ENCODE measurements at places on chromosomes 6 and 20.

GRCh38 chr20:1792274-1792673, 102.9 kb upstream of the SIRPA start:
- H3K27me3 ChIP-seq, result peaks cover 27% of the 10 kb centered on the region
- no peak overlapping the region for H3K27ac ChIP-seq
- DNase-seq, result no peak
- no peak overlapping the region for H3K4me3 ChIP-seq

GRCh38 chr20:46872328-46873211, 22.1 kb upstream of the EYA2 start:
- H3K27me3 ChIP-seq, result peaks cover 16% of the 10 kb centered on the region
- no peaks in the 10 kb centered on the region for H3K36me3 ChIP-seq
- DNase-seq, result no peak
- H3K4me3 ChIP-seq, result no peak overlapping the region

DNA sequence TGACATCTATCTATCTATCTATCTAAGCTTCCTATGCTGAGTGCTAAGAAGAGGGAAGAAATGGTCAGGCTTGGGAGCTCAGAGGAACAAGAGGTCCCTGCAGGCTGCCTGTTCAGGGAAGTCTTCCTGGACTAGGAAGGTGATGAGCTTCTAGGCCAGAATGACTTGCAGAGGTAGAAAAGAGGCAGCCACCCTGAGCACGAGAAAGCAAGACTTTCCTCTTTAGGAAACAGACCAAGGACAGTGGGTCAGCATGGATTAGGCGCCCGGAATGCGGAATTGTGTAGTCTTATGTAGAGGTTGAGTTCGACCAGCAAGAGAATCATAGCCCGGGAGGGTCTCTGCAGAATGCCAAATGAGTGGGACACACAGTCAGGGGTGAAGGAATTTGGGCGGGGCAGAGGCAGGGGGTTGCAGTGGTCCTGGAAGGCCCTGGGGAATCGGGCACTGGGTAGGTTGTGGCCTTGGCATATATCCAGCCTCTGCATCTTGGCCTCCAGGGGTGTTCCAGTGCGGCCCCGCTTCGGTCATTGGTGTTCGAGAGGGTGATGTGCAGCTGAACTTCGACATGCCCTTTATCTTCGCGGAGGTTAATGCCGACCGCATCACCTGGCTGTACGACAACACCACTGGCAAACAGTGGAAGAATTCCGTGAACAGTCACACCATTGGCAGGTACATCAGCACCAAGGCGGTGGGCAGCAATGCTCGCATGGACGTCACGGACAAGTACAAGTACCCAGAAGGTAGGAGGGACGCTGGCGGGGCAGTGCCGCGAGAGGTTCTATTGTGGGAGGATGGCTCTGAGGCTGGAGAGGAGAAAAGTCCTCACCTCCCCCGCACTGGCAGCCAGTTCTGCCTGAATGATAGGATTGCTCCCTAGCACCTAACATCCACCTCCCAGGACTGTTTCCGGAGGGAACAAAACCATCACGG, 32.1 kb downstream of the TGM3 start:
- H3K36me3 ChIP-seq, result no peaks in the 10 kb centered on the region
- no peak for DNase-seq
- no peak overlapping the region for H3K27ac ChIP-seq

- H3K4me3 ChIP-seq, result no peak overlapping the region
- H3K27ac ChIP-seq, result no peak overlapping the region
- peaks cover 43% of the 10 kb centered on the region for H3K36me3 ChIP-seq
- no peak for DNase-seq
Observed at GRCh38 chr20:52172392-52173047, 19.1 kb downstream of the ZFP64 start.

- no peak overlapping the region for H3K4me3 ChIP-seq
- no peak overlapping the region for H3K27ac ChIP-seq
- DNase-seq, result no peak
- no peaks in the 10 kb centered on the region for H3K36me3 ChIP-seq
- H3K27me3 ChIP-seq, result peaks cover 2% of the 10 kb centered on the region
Observed at GRCh38 chr6:31304683-31305082, 32.8 kb upstream of the HLA-C start.

- no peaks in the 10 kb centered on the region for H3K4me1 ChIP-seq
- H3K27me3 ChIP-seq, result no peaks in the 10 kb centered on the region
- H3K4me3 ChIP-seq, result no peak overlapping the region
- H3K36me3 ChIP-seq, result no peaks in the 10 kb centered on the region
Observed at GRCh38 chr6:111626441-111626840, 20.8 kb upstream of the TRAF3IP2 start.

- H3K27me3 ChIP-seq, result no peaks in the 10 kb centered on the region
- peak overlapping the region; percentile 95 for H3K4me3 ChIP-seq
- H3K27ac ChIP-seq, result peak overlapping the region; percentile 93
- peak; percentile 63 for DNase-seq
- H3K4me1 ChIP-seq, result peaks cover 24% of the 10 kb centered on the region
Observed at GRCh38 chr20:407133-407952, 756 bp upstream of the RBCK1 start.

GRCh38 chr6:37129566-37129965, 40.4 kb upstream of the PIM1 start:
- peaks cover 4% of the 10 kb centered on the region for H3K27me3 ChIP-seq
- DNase-seq, result no peak
- H3K4me3 ChIP-seq, result no peak overlapping the region
- H3K4me1 ChIP-seq, result peaks cover 2% of the 10 kb centered on the region

- peak overlapping the region; percentile 99 for H3K4me3 ChIP-seq
- H3K4me1 ChIP-seq, result peaks cover 15% of the 10 kb centered on the region
- peak overlapping the region; percentile 96 for H3K27ac ChIP-seq
- peak; percentile 5 for DNase-seq
- no peaks in the 10 kb centered on the region for H3K36me3 ChIP-seq
Observed at GRCh38 chr6:27863962-27864905, 48.0 kb downstream of the OR2B2 start.

GRCh38 chr6:136773473-136773796, 18.8 kb downstream of the MAP3K5 start:
- H3K4me1 ChIP-seq, result peaks cover 18% of the 10 kb centered on the region
- no peak overlapping the region for H3K27ac ChIP-seq
- DNase-seq, result no peak

DNA sequence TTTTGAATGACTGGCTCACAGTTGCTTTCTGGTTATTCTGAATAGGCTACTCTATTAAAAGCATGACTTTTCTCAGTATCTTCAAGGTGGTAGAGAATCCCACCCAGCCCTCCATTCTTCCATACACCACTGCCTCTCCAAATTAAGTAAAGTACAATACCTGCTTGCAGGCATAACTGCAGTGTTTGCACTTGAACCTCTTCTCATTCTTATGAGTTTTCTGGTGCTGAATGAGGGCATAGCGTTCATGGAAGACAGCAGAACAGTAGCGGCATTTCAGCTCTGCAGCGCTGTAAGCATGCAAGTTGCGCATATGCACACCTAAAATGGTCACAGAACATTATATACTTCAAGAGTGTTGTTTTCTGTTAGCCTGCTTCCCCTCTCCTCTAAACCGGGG, 12.5 kb downstream of the CTCFL start:
- DNase-seq, result no peak
- H3K4me1 ChIP-seq, result no peaks in the 10 kb centered on the region
- no peaks in the 10 kb centered on the region for H3K36me3 ChIP-seq
- peaks cover 8% of the 10 kb centered on the region for H3K27me3 ChIP-seq
- H3K27ac ChIP-seq, result no peak overlapping the region
- no peak overlapping the region for H3K4me3 ChIP-seq

GRCh38 chr20:38005903-38006302, 27.4 kb downstream of the TTI1 start:
- H3K4me1 ChIP-seq, result peaks cover 12% of the 10 kb centered on the region
- no peak overlapping the region for H3K4me3 ChIP-seq
- H3K27me3 ChIP-seq, result no peaks in the 10 kb centered on the region
- H3K36me3 ChIP-seq, result peaks cover 17% of the 10 kb centered on the region
- no peak for DNase-seq

DNA sequence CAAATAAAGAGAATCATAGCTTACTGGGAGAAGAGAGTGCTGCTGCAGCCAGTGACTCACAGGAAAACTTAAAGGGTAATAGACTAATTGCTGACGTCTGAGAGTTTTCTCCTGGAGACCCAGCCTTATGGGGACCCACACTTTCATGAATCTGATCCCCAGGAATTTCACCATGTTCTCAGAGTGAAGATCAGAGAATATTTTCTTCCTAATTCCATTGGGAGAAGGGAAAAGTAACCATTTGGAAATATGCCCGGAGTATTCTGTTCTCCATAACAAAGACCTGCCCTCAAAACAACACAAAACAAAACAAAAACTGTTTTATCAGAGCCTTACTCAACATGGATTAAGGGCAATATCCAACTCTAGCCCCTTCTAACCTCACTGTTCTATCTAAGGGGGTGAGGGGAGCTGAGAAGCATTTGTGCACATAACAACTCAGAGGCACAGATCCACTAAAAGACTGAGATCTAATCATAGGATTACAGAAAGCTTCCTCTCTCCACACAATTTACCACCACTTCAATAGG, 168.2 kb upstream of the SSTR4 start:
- no peaks in the 10 kb centered on the region for H3K27me3 ChIP-seq
- no peaks in the 10 kb centered on the region for H3K36me3 ChIP-seq
- H3K4me1 ChIP-seq, result no peaks in the 10 kb centered on the region
- no peak for DNase-seq
- no peak overlapping the region for H3K27ac ChIP-seq

DNA sequence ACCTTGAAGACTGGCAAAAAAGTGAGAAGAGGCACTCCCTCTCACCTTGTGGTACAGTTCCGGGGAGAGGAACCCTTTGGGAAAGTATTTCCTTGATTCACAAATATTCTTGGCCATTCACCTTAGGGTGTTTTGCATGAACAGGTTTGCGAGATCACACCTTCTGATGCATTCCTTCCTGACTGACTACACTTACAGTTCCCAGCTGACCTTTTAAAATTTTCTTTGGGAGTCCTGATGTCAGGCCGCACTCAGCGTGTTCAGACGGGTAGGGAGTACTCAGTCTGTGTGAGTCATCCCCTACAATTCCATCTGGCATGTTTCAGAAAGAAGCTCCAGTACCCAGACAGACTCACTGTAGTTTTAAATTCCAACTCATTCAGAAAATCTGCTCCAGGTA, 1.7 kb downstream of the ADGRF4 start:
- no peaks in the 10 kb centered on the region for H3K36me3 ChIP-seq
- H3K4me1 ChIP-seq, result no peaks in the 10 kb centered on the region
- DNase-seq, result no peak
- no peak overlapping the region for H3K4me3 ChIP-seq
- H3K27ac ChIP-seq, result no peak overlapping the region

- no peaks in the 10 kb centered on the region for H3K36me3 ChIP-seq
- no peak overlapping the region for H3K27ac ChIP-seq
- no peak overlapping the region for H3K4me3 ChIP-seq
Observed at GRCh38 chr20:12963416-12963815, 45.4 kb upstream of the SPTLC3 start.

GRCh38 chr6:33908025-33908424, 104.2 kb upstream of the MLN start:
- no peaks in the 10 kb centered on the region for H3K27me3 ChIP-seq
- no peak for DNase-seq
- H3K27ac ChIP-seq, result peak overlapping the region; percentile 14
- H3K4me3 ChIP-seq, result no peak overlapping the region
- H3K36me3 ChIP-seq, result no peaks in the 10 kb centered on the region

- DNase-seq, result peak; percentile 18
- peaks cover 7% of the 10 kb centered on the region for H3K36me3 ChIP-seq
- H3K4me1 ChIP-seq, result no peaks in the 10 kb centered on the region
- no peak overlapping the region for H3K27ac ChIP-seq
Observed at GRCh38 chr20:1509237-1509636, 18.0 kb upstream of the SIRPB2 start.

- no peaks in the 10 kb centered on the region for H3K27me3 ChIP-seq
- peaks cover 5% of the 10 kb centered on the region for H3K4me1 ChIP-seq
- no peak overlapping the region for H3K4me3 ChIP-seq
- H3K27ac ChIP-seq, result no peak overlapping the region
Observed at GRCh38 chr6:20826378-20826777, 292.1 kb downstream of the CDKAL1 start.

GRCh38 chr20:51400051-51400926, 142.2 kb downstream of the NFATC2 start:
- H3K27me3 ChIP-seq, result no peaks in the 10 kb centered on the region
- H3K4me1 ChIP-seq, result peaks cover 70% of the 10 kb centered on the region
- peaks cover 4% of the 10 kb centered on the region for H3K36me3 ChIP-seq
- H3K27ac ChIP-seq, result peak overlapping the region; percentile 99

- peak; percentile 56 for DNase-seq
- peaks cover 5% of the 10 kb centered on the region for H3K27me3 ChIP-seq
- H3K36me3 ChIP-seq, result no peaks in the 10 kb centered on the region
- peaks cover 31% of the 10 kb centered on the region for H3K4me1 ChIP-seq
- peak overlapping the region; percentile 96 for H3K4me3 ChIP-seq
- peak overlapping the region; percentile 90 for H3K27ac ChIP-seq
Observed at GRCh38 chr6:128519931-128520435, 416 bp downstream of the PTPRK start.

DNA sequence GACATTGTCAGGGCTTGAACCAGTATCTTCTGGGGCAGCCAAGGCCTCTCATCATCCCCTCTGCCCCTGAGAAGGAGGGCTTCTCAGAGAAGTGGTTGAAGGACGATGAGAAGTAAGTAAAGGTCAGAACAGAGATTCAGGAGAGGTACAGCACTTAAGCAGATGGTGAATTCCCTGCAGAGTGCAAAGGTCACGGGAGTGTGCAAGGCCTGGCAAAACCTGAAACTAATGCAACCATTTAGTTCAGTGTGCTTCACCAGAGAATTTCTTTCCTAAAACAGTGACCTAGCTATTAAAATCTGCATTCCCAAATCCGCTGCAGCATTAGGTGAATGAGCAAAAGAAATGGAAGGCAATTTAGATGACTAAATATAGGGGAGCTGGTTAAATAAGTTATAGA, 58.4 kb downstream of the TRERF1 start:
- H3K27me3 ChIP-seq, result no peaks in the 10 kb centered on the region
- H3K27ac ChIP-seq, result peak overlapping the region; percentile 95
- H3K4me1 ChIP-seq, result peaks cover 59% of the 10 kb centered on the region
- DNase-seq, result no peak

DNA sequence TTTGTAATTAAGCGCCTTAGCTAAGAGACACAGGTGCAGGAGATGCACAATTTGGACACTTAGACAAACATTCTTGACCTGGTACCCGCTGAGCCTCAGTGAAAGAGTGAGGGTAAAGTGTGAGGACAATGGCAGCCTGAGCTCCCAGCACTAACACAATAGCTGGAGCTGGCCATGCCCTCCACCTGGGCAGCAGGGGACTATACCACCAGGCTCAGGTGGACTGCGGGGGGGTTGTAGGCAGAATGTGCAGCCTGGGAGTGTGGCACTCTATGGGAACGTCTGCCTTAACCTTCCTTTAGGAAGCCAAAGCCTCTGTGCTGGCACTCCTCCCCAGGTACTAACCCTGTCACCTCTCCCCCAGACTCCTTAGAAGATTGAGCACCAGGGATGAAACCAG, 23.6 kb downstream of the PRKN start:
- H3K27ac ChIP-seq, result no peak overlapping the region
- no peak overlapping the region for H3K4me3 ChIP-seq
- no peaks in the 10 kb centered on the region for H3K27me3 ChIP-seq
- peaks cover 12% of the 10 kb centered on the region for H3K36me3 ChIP-seq

DNA sequence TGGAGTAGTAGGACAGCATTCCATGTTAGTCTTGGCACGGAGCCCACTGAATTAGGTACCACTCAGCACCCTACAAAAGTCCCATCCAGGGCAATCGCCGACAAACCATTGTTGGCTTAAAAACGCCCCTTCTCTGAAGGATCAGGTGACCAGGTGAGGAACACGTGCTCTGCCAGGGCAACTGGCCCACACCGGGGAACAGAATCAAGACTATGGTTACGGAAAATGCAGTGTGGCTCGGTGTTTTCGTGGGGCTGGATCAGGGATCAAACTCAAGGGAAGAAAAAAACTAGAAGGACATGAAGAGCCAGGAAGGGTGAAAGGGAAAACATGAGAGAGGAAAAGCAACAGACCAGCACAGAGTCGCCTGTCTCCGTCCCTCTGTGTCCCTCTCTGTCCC, 177.8 kb upstream of the ARID1B start:
- H3K27me3 ChIP-seq, result peaks cover 8% of the 10 kb centered on the region
- H3K36me3 ChIP-seq, result peaks cover 2% of the 10 kb centered on the region
- no peak overlapping the region for H3K27ac ChIP-seq
- no peak overlapping the region for H3K4me3 ChIP-seq
- DNase-seq, result no peak
